ENCODE measurements at places on chromosomes 7 and 10.

- DNase-seq: no peak
Measured at GRCh38 chr7:73433924-73434700, 534 bp downstream of the FZD9 start.

DNA sequence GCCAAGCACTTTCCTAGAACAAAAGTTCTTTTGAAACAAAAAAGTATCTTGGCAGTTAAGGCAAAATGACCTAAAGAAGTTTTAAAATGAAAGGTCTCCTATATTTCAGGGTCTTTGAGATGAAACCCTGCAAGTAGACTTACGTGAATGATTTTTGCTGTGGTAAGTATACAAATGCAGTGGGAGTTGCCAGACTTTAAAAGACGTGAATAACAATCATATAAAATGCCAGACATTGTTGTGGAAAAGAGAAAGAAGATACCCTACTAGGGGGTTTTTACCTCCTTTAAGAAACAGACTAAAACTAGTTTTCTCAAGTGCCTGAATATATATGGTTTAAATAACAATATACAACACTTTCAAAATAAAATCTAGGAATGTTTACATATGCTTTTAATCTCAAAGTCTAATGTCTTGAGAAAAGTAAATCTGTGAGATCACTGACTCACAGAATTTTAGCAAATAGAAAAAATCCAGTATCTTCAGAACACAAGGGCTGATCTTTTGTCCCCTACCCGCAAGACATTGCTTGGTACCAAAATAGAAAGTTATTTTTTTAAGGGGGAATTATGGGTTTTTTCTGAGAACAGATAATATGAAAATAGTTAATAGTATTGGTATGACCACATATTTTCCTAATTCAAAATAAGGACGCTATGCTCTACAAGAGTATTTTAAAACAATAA, 29.5 kb downstream of the LRRC17 start:
- no peak for DNase-seq

GRCh38 chr10:49768329-49768728, 6.2 kb upstream of the OGDHL start:
- no peak for DNase-seq

GRCh38 chr7:108046952-108047506, 44.1 kb upstream of the LAMB1 start:
- DNase-seq: no peak

GRCh38 chr10:108323274-108323798, 1158.8 kb upstream of the SORCS1 start:
- DNase-seq: no peak

GRCh38 chr7:26784118-26784517, 80.3 kb downstream of the SKAP2 start:
- DNase-seq: no peak

DNA sequence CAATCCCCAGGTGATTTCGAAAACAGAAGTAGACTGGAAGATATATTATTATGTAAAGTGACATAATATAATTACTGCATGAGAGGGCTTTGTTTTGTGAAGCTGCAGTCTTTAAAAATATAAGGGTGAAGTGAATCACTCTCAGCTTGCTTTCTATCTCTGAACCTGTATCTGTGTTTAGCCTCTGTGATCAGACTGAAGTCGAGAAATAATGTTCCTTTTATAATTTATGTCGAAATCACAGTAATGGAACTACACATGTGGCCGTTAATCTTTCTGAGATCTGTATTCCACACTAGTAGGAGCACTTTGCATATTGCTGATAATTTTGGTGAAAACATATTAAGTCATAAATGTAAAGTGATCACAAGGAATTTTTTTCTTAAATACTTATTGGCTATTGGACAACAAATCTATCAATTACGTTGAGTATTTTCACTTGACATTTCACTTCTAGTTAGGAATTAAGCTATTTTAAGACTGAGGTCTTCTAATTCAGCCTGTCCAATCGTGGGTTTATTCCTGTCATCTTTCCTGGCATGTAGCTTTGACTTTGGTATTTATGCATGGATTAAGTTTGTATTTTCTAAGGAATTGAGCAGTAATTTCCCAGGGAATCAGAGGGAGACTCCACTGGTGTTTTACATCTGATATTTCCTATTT, 268.2 kb upstream of the POT1 start:
- no peak for DNase-seq

DNA sequence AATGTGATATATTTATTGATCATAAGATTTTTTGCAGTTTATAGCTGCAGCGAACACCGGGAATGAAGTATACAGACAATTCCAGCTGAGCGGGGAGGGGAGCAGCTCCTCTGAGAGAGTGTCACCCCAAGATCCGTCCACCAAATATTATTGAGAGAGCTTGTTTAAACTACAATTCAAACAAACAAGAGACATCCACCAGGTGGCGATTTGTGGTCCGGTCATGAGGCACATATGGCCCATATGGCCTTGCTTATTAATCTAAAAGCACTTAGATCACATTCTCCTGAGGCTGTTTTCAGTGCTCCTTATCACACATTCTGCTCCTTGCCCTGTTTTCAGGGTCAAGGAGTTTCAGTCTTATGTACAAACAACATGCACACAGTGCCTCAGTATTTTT, 83.1 kb downstream of the THSD7A start:
- DNase-seq: no peak

GRCh38 chr10:35308809-35309208, 27.5 kb upstream of the CCNY start:
- no peak for DNase-seq

- DNase-seq: no peak
Measured at GRCh38 chr10:90856261-90856660, 1.6 kb downstream of the HTR7 start.

GRCh38 chr7:77386165-77386822, 29.9 kb downstream of the GSAP start:
- DNase-seq: no peak

- no peak for DNase-seq
Measured at GRCh38 chr7:85274454-85274853, 87.6 kb upstream of the SEMA3D start.

- no peak for DNase-seq
Measured at GRCh38 chr10:19683960-19684359, 132.3 kb upstream of the PLXDC2 start.

GRCh38 chr10:72081210-72081609, 7.1 kb downstream of the SPOCK2 start:
- no peak for DNase-seq

GRCh38 chr10:118930614-118931013, 98.9 kb upstream of the NANOS1 start:
- DNase-seq: no peak

- DNase-seq: no peak
Measured at GRCh38 chr7:149723795-149724495, 49.4 kb downstream of the ZNF467 start.

DNA sequence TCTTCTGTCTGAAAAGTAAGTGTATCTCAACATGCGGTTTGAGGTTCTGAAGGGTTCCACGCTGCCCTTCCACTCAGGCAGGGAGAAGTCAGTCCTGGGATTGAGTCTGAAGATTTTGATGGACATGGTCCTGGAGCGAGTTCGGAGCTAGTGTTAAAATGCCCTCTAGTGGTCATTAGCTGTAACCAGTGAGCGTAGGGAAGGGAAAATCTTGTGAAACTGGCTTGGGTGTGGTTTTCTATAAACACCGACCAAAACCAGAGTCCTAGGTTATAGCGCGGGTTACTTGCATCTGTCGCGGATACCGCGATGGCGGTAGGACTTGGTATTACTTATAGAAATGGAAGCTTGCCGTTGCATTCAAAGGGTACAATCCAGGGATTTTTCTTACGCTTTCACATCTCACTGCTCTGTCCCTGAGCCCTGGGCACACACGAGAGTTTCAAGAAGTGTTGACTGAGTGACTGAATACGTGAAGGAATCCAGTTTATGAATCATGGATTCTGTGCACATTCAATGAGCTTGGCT, 348.2 kb upstream of the C7orf33 start:
- peak; percentile 12 for DNase-seq

DNA sequence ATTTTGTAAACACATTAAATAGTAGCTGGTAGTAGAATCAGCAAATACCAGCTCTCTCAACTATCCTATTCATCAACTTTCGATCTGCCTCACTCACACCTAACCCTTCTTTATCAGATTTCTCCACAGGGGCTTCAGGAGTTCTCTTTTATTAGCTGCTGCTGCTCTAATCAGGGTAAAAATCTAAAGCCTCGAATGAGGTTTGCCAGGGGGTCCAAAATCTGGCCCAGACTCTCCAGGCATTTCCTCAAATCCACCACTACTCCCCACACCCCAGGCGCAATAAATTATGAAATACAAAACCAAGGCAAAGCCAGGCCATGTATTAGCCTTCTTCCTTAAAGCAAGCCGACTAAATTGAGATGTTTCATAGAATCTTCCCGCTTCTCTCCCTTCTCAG, 2.3 kb downstream of the RNF216 start:
- DNase-seq: no peak

Measured in kidney epithelial cell (primary cell).